ENCODE measurements at places on chromosomes 3 and 15.

DNA sequence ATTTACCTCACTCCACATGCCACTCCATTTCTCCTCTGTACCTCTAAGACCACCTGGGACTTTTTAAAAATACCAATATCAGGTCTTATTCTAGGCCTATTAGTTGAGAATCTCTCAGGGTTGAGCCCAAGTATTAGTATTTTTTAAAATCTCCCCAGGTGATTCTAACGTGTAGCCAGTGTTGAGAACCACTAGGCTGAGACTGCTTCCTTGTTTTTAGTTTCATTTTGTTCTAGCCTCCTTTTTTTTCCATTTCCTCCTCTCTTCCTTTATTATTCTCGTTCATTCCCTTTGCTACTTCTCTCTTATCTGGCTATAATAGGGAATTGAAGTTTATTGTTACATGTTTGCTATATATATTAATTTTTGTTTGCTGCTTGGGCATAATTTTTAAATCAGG lies 217.8 kb upstream of the CD96 start:
- DNase-seq, result no peak

GRCh38 chr3:71225951-71226564 lies 357.5 kb downstream of the FOXP1 start:
- no peak for DNase-seq

DNA sequence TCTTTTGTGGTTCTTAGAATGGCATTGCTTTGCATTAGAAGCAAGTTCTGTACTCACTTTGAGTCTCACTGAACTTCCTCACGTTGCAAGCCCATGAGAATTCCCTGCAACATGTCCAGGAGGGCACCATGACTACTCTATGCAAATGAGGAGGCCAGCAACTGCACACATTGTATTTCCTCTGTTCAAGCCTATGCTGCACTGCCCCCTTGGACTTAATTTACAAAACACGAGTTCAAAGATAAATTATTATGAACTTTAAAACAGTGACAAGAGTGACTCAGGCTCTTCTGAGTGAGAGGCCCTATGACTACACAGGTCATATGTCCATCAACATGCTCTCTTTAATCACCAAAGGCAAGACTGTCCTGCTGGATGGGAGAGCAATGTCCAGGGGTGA lies 484.2 kb upstream of the ATP11B start:
- no peak for DNase-seq

DNA sequence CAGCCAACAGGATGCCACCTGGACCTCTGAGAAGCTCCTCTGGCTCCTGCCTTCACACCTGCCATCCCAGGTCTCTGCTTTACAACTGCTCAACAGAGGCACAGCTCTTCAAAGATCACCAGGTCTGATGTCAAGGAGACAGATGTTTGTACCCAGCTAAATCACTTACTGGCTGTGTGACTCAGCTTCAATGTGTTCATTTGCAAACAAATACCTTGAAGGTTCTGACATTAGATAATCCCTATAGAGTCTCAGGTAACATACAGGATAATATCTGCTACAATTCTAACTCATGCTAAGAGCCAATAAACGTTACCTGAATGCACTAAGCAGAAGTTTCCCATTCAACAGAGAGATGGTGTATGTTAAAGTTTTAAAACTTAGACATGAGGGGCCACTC lies 163.4 kb upstream of the IGF1R start:
- DNase-seq, result no peak

- no peak for DNase-seq
These were observed 15.2 kb upstream of the GLCE start for GRCh38 chr15:69145149-69145693.

- DNase-seq, result no peak
These were observed 11.7 kb downstream of the TF start for GRCh38 chr3:133757701-133758567.

DNA sequence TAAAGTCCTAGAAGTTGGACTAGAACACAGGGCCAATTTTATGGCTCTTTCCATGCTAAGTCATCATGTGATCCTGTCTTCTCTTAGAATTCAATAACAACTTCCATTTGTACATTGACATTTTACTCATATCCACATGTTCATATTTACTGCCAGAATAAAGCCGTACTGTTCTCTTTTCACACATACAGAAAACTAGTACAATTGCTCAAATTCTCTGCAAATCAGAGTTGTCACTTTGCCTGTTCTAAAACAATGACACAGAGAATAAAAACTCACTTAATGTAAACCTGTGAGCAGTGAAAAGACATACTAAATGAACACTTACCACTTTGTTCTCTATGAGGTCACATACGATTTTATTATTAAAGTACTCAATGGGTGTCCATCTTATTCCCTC lies 3.5 kb downstream of the LDHAL6B start:
- no peak for DNase-seq

GRCh38 chr15:100341750-100342560 lies at the start of gene ADAMTS17:
ADAMTS17 (minus strand) TSS chr15:100341975; CDS start chr15:100341899, 76 bp downstream.
- peak; percentile 82 for DNase-seq

DNA sequence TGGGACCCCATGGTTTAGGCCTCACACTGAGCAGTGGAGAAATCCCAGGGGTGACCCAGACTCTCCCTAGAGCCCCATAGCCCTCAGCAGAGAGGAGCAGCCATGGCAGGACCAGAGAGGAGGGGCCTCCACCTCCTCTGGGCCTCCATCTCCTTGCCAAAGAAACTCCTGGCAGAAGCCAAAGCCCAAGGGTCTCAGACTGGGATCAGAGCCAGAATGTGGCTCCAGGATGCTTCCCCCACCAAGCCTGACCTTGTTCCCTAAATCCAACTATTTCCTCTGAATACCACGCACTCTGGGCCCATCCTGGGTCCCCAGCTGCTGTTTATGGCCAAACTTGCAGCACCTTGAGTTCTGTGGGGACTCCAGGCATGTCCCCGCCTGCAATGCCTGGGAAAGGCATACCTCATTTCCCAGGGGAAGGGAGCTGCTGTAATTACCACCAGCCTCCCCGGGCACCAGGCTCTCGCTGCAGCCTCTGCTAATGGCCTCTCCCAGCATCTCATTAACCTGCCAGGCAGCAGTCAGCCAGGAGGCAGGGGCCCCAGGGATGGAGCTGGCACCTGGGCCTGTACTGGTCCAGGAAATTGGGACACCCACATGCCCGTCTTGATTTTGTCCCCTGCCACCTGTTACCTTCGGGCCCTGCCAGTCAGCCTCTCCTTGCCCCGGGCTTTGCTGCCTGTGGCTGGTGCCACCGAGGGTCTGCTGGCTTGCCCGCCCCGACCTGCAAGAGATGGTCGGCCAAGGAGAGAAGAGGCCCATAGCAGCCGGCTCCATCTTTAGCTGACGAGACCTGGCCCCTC lies 4.6 kb downstream of the CCDC9B start:
- no peak for DNase-seq

GRCh38 chr3:12394569-12395271 lies 89.6 kb upstream of the TSEN2 start:
- DNase-seq, result no peak

DNA sequence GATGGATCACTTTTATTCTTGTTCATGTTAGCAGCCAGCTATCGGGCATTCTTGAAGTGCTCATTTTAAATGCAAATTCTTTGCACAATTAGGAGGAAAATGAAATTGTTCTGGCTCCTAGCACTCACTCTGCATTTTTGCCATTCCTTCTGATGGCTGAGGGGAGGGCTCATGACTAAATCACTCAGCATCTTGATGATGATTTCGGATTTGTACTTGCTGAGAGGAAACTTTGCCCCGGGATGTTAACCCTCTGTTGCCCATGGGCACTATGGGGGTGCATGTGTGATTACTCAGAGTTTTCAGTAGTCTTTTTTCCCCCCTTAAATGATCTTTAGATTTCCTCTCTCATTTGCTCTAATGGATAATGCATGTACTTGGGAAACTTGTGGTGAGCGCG lies 299.6 kb upstream of the C2CD4B start:
- no peak for DNase-seq

DNA sequence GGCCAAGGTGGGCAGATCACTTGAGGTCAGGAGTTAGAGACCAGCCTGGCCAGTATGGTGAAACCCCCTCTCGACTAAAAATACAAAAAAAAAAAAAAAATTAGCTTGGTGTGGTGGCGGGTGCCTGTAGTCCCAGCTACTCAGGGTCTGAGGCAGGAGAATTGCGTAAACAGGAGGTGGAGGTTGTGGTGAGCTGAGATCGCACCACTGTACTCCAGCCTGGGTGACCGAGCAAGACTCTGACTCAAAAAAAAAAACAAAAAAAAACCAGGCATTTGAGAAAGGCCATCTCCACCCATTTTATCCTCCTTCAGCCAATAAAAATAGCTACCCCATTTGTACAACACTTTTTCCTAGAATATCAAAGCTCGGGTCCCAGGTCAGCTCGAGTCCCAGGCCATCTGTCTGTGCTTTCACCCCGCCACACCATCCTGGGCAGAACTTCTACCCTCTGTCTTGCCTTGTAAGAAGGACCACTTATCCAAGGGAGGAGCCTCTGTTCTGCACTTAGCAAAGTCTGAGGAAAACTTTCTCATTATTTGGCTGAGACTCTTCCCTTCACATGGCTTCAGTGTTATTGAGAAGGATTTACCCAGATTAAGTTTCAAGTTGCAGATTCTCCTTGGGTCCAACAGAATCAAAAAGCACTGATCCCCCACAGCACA lies 99.1 kb downstream of the MESD start:
- no peak for DNase-seq

GRCh38 chr15:52178765-52179164 lies 12.4 kb downstream of the GNB5 start:
- no peak for DNase-seq

- no peak for DNase-seq
These were observed 31.8 kb downstream of the LPP start for GRCh38 chr3:188185717-188186251.
